ENCODE measurements at places on chromosomes 6 and 20.

DNA sequence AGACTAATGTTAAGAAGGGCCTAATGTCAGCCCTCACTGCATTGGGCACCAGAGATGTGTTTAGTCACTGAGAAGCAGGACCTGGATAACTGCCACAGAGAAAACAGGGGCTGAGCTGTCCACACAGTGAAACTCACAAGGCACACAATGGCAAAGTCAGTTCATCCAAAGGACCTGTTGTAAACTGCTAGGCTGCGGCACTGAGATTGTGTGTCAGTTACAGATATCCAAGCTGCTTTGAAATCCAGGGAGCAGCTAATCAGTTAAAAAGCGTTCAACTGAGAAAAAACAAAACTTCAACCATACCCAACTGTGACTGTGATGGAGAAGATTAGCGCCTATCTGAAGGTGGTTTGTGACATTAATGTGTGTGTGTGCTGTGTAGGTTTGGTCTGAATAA lies 27.8 kb upstream of the TMEM14A start:
- no peak for DNase-seq

GRCh38 chr6:150417250-150417649 lies 48.4 kb downstream of the IYD start:
- DNase-seq = no peak

GRCh38 chr20:48411245-48411644 lies 416.6 kb downstream of the PREX1 start:
- no peak for DNase-seq

- no peak for DNase-seq
Observed at GRCh38 chr6:88815491-88815890, 147.9 kb downstream of the RNGTT start.

- DNase-seq = no peak
Observed at GRCh38 chr6:3405182-3405518, 51.7 kb downstream of the SLC22A23 start.

DNA sequence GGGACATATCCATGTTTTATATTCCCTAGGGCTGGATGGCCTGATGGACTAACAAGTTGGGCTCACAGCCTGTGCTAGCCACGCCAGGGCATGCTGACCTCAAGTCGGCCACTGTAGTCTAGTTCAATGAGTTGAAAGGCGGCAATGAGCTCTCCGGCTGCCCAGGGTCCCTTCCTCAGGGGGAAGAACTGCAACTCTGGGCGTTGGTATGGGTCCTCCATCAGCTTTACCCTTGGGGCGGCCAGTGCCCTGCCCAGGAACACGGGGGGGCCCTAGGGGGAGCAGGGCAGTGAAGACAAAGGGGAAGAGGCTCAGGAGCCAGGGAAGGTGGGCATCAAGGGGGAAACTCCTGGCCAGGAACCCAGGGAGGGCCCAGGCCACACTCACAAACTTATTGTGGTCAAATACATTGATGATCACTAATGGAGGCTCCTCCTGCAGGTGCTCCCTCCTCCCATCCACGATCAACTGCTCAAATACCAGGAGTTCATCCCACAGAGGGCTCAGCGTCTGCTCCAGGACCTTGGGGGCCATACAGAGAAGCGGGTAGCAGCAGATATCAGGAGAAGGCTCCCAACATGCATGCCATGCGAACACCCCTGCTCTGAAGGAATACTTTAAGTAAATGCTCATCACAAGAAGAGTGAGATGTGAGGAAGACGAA lies 32.8 kb upstream of the SPAG4 start:
- DNase-seq = no peak

DNA sequence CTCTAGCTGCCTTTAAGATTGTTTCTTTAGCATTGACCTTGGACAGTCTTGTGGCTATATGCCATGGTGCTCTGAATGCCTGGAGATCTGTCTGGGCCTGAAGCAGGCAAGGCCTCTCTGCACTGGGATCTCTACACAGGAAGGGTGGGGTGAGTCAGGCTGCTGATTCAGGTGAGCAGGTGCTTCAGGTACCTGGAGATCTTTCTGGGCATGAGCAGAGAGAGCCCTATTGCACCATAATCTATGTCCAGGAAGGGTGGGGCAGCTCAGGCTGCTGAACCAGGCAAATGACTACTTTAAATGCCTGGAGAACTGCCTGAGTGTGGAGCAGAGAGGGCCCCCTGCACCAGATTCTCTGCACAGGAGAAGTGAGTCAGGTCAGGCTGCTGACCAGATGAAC lies 94.5 kb downstream of the TPBG start:
- no peak for DNase-seq

DNA sequence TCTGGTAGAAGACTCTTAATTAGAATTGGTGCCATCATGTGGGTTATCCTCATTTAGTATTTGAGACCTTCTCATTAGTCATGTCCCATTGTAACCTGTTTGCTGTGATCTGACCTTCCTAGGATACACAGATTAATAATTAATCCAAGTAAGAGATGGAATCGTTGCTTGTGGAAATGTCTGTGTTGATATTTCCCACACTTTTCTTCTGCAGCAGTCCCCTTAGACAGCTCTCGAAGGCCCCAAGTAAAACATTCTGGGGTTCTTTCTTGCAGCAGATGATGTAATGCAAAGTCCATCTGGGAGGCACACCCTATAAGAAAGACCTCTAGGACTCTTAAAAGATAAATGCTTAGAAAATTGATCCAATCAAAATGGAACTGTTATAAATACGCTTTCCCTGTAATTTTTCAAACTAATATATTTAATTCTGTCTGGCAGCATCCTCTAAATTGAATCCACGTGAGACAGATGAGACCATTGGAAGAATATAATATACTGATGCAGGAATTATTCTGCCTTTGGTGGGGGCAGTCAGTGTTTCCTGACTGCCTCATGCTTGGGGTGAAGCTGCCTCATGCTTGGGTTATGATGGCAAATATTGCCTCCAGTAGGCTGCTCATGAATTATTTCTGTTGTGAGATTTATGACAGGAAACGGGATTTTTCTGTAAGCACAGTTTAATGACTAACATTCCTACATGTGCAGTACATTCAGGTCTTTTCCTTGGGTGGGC lies 54.5 kb upstream of the ARMC2 start:
- no peak for DNase-seq

GRCh38 chr6:123402052-123402451 lies 234.7 kb downstream of the TRDN start:
- DNase-seq = no peak

DNA sequence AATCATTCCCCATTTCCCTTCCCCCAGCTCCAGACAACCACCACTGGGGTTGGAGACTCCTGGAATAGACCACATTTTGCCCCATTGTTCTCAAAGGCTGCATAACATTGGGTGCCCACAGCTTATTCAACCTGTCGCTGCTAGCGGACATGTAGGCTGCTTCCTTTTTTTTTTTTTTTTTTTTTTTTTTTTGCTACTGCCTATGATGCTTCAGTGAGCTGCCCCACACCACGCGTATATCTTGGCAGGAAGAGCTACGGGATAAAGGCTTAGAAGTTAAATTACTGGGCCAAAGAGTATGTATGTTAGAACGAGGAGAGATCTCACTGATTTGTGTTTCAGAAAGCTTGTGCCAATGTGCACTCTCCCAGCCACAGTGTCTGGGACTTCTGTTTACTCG lies 7.0 kb downstream of the LBP start:
- DNase-seq = peak; percentile 32

GRCh38 chr6:68473433-68474210 lies 161.5 kb upstream of the ADGRB3 start:
- DNase-seq = no peak

GRCh38 chr6:24659561-24659960 lies 7.1 kb downstream of the TDP2 start:
- no peak for DNase-seq

DNA sequence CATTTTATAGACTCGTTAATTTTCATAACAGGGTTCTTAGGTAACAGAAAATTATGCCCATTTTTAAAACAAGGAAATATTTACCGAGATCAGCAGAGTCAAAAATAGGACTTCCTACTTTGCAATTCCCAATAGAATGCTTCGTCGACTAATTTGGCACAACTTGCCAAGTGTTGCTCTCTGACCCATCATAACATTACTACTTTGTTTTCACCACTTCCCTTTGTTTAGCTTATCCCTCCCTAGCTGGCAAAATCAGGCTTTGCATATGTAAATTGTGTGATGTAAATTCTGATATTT lies 914 bp upstream of the RANBP9 start:
- peak; percentile 23 for DNase-seq

DNA sequence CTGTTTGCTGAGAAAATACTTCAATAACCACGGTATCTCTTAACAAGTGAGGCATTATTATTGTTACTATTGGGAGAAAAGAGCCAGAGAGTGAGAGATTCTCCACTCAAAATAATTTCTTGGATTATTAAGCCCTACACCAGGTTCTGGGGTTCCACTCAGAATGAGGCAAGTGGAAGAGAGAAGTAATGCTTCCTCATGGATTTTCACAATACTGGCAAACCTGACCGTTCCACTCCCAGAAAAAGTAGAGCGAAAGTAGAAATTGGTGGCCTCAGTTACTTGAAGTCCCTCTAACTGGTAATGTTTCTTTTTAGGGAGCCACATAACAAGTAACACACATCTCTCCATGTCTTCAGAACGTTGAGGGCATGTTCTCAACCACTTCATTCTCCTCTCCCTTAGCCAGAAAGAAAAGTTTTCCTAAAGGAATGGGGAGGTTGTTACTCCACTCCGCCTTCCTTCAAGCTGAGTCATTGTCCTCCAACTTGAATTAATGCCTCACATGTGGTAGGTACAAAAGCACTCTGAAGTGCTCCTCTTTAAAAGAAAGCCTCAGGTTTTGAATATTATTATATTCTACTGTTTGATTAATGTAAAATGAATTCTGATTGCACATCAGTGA lies 1.9 kb downstream of the BAG2 start:
- no peak for DNase-seq

DNA sequence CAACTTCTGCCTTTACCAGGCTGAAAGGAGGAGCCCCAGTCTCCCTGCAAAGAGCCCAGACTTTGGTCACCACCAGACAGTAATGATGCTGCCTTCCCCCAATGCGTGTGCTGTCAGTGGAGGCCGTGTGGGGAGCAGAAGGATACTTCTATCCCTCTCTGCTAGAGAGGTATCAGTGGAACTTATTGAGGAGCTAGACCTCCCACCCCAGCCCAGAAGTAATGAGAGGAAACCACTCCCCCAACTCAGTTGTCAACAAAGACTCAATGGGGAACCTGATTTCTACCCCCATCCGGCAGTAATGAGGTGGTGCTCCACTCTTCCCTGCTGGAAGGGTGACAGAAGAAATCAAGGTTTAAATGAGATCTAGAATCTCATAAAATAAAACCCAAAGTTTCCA lies 4.4 kb upstream of the WFDC8 start:
- DNase-seq = no peak

- DNase-seq = no peak
Observed at GRCh38 chr6:79167931-79168694, 66.4 kb downstream of the HMGN3 start.

- no peak for DNase-seq
Observed at GRCh38 chr6:811191-811590, 118.3 kb upstream of the EXOC2 start.

DNA sequence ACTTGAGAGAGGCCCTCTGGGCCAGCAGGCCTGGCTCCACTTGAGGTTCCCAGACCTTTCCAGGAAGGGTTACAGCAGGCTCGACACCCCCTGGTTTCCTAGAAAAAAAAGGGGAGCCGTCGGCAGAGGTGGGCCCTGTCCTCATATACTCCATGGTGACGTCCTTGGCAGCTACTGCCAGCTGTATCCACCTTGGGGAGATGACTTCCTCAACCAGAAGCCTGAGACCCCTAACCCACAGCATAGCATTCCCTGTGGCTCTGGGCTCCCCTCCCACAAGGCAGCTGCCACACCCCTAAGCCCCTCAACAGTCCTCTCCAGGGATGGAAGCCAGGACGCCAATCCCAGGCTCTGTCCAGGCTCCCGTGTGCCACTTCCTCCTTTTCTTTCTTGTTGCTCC lies 294.8 kb downstream of the CDC5L start:
- no peak for DNase-seq

DNA sequence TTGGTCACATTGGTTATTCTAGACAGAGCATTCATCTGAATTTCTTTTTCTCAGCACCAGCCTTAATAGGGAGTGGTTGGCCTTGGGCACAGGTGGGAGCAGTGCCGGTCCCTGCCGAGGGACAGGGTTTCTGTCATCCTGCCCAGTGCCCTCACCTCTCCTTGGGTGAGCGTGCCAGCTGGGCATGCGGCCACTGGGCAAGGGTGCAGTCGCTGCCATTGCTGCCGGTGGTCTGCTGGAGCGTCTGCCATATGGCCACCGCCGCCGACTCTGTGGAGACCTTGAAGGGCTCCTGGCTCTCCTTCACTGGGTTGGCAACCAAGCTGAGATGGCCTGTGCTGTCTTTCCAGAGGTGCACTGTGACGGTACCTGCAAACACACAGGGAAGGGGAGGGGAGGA lies 16.4 kb upstream of the UQCC2 start:
- no peak for DNase-seq

DNA sequence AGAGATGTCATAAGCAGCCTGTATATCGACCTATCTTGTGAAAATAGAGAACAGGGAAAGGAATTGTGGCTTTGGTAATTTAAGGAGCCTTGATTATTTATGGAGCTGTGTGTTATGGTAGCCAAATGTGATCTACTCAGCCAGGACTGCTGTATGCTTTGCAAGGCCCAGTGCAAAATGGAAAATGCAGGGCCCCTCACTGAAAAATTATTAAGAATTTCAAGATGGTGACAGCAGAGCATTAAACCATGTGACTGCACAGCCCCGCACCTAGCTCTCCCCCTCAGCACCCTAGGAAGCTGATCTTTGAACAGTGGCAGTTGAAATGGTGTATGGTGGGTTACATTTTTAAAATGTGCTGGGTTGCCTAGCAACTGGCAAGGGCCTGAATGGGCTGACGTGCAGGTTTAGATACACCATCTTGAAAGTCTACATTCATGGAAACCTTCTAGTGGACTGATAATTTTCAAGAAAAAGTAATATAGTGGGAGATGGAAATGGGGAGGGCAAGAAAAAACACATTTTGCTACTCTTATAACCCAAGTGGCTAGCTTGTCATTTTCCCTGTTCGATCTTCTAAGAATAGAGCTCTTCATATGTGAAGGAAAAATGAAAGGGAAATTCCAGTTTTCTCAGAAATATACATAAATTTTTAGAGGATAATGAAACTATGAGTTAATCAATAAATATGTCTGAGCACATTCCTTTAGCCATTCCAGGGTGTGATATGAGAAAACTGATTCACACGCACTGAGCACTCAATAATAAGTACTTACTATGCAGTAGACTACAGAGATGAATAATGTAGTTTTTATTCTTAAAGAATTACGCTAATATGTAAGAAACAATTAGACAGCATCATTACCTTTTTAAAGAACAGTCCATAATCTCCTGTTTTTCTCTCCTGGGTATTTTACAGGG lies 208.0 kb downstream of the ARHGAP18 start:
- DNase-seq = no peak

Data from urinary bladder (tissue), 4 donors.